CD8-positive, alpha-beta memory T cell (primary cell): ENCODE measurements at places on chromosomes 4 and X.
A peak's percentile ranks its signal among the peaks of the same experiment; 100 is the strongest.

DNA sequence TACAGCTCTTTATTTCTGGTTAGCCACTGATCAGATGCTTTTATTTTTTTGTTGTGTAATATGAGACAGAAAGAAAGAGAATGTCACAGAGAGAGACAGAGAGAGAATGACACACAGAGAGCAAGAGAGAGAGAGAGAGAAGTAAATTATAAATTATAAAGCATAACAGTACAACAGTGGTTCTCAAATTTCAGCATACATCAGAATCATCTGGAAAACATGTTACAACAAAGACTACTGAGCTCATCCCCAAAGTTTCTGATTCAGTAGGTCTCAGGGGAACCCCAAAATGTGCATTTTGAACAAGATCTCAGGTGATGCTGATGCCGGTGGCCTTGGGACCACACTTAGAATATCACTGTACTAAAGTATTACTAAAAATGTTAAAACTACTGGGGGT is 245.8 kb upstream of the DIAPH2 start:
- no peak for DNase-seq

GRCh38 chrX:97797076-97797475 is 913.4 kb downstream of the RPA4 start:
- DNase-seq = no peak

DNA sequence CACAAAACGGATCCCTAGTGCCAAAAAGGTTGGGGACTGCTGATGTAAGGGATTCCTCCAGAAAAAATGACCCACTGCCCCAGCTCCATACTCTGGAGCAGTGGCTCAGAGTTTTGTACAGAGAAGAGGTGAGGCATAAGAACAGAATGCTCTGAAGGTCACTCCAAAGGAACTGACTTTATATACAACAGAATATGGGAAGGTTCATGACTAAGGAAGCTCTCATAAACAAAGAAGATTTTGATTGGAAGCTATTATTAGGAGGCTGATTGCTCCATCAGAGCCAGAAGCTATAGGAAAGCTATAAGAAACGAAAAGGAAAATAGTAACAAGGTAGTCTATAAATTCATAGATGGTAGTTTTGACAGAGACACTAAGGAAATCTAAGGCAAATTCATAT is 203.1 kb downstream of the SLC7A11 start:
- DNase-seq = no peak

DNA sequence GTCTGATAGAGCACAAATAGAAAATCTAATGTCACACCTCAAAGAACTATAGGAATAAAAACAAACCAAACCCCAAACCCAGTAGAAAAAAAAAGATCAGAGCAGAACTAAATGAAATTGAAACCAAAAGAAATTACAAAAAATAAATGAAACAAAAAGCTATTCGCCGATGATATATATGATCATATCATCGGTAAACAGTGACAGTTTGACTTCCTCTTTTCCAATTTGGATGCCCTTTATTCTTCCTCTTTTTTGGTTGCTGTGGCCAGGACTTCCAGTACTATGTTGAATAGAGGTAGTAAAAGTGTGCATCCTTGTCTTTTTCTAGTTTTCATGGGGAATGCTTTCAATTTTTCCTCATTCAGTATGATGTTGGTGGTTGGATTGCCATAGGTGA is 215.3 kb upstream of the AR start:
- no peak for DNase-seq

DNA sequence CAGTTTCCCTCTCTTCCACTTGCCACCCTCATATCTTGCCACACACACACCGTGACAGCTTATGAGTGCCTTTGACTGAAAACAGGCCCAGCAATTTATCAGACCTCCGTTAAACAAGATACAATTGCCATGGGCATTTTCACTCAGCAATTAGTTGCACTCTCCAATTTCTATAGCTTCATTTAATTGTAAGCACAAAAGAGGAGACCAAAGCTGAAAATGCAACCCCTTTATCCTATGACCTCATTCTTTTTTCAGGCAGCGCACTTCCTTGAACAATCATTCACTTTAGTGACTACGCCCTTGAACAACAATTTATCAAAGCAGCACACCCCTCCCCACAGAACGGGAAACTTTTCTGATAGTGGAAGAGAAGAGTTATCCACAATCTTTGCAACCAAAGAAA is 4.1 kb downstream of the POF1B start:
- no peak for DNase-seq

GRCh38 chr4:103904123-103904522 is 184.3 kb upstream of the TACR3 start:
- no peak for DNase-seq

DNA sequence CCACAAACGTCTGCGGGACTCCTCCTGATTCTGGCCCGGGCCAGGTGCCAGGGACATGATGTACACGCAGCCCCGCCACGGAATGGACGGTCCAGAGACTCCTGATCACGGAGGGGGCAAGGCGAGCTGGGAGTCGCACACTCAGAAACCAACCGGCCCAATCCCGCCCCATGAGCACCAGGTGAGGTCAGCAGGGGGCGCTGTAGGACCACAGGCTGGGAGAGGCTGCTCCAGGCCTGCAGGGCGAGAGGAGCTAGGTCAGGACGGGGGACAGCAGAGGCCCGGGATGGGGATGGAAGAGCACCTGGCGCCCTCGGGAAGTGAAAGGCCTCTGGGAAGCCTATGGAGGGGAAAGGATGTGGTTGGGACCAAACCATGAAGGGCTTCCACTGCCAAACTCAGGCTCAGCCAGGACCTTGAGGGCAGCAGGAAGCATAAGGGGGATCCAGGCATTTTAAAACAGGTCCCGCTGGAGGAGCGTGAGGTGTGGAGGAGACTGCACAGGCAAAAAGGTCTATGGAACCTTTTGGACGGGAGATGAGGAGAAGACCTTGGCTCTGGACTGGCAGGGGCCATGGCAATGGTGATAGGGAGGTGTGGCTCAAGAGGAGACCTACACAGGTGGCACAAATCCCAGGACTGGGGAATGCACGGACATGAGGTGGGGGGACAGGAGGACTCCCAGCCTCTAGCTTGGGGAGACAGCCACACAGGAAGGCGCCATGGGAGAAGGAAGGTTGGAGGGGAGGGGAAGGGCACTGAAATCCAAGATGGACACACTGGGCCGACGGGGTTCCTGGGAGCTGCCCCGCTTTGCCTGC is 79.2 kb downstream of the MTMR1 start:
- peak; percentile 57 for DNase-seq

GRCh38 chrX:16212436-16212835 is 45.2 kb downstream of the MAGEB17 start:
- DNase-seq = no peak

GRCh38 chrX:2658585-2659292 is 32.4 kb upstream of the CD99 start:
- DNase-seq = no peak

DNA sequence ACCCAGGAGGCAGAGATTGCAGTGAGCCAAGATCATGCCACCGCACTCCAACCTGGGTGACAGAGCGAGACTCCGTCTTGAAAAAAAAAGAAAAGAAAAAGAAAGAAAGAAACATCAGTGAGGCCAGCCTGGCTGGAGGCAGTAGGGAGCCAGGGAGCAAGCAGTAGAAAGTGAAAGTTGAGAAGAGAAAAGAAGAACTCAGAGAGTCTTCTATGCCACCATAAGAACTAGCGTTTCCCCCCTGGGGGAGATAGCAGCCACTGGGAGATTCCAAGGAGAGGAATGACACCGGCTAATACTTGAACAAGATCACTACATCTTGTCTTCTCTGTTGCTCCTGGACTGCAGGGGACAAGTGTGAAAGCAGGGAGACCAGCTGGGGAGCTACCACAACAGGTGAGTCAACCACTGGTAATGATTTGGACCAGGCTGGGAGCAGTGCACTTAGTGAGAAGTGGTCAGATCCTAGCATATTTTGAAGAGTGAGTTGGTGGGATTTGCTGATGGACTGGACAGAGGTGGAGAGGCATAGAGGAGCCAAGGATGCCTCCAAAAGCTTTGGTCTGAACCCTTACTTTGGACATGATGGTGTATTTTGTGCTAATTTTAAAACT is 33.4 kb downstream of the SLC2A9 start:
- no peak for DNase-seq

- no peak for DNase-seq
These were observed 357 bp upstream of the ADGRG2 start for GRCh38 chrX:19122641-19123009.

DNA sequence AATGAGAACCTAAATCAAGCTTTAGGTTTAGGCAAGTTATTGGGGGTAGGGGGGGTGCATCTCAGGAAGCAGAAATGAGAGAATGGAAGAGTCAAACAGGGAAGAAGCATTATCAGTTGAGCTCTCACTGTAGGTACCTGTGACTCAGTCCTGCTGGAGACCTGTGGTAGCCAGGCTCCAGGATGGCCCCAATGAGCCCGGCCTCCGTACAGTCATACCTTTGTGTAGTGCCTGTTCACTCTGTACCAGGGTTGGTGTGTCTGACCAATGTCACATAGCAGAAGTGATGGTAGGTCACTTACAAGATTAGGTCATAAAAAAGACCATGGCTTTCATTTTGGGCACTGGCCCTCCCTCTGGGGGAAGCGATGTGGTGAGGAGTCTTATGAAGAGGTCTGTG is 45.3 kb upstream of the NMU start:
- no peak for DNase-seq

DNA sequence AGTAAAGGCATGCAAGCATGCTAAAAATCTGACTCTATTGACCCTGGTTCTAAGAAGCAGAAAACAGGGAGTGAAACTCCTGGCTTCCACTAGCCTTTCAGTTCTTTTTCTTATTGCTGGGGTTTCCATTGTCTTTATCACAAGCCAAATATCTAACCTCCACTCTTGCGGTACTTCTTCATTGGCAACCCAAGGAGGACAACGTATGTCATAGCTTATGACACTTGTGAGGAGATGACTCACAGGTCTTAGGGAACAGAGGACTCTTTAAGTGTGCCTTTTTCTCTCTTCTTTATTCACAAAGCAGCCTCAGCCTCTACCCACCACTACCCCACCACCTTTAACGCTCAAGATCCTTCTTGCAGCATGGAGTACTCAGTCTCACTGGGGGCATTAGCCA is 124.2 kb downstream of the GUCY2F start:
- DNase-seq = no peak

DNA sequence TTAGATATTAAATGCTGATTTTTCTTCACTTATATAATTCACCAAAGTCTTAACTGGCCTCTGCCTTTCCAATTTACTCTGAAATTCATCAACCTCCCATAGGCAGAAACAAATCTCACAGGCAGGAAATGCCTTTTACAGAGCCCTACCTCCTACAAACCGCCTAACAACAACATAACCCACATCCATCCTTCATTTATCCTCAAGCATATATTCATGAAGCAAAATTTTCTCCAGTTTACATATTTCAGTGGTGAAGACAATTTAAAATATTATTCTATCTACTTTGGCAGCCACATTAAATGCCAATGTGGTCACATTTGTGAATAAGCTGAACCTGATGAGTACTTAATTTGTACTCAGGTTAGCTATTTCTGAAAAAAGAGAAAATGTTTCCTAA is 30.3 kb downstream of the SEPSECS start:
- DNase-seq = no peak

DNA sequence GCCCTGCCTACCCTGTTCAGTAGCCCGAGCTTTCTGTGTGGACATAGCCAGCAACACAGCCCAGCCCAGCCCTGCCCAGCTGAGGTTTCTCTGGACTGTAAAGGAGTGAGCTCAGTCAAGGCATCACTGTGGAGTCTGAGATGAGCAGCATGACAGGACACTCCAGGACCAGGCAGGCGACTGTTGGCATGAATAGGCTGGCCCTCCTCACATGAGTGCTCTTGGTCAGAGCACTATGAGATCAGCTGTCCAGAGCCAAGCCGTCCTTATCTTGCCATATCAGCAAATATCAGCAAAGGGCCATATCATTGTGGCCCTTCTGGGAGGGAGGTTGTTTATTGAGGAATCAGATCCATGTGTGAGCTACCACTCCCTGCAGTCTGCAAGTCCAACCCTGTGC is 30.9 kb downstream of the REELD1 start:
- no peak for DNase-seq

DNA sequence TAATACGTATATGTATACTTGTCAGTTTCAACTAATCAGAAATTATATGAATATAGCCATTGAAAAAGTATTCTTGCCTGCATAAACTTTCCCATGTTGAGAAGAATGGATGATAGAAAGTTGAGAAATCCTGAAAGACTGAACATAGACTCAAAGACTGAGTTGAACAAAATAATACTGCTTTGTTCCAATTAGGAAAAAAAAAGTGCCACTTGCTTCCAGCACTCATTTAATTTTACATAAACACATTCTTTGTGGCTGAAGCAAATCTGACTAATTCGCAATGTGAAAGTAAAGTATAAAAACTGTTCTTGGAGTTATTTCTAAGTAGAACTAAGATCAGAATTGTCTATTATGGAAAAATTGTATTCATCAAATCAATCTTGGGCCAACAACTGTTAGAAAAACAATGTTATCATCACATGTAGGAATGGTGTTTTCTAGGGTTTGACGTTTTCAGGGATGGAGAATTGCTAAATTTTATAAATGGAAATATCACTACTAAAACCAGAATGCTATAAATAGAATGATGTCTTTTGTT is 2334.6 kb downstream of the PCDH7 start:
- DNase-seq = no peak

DNA sequence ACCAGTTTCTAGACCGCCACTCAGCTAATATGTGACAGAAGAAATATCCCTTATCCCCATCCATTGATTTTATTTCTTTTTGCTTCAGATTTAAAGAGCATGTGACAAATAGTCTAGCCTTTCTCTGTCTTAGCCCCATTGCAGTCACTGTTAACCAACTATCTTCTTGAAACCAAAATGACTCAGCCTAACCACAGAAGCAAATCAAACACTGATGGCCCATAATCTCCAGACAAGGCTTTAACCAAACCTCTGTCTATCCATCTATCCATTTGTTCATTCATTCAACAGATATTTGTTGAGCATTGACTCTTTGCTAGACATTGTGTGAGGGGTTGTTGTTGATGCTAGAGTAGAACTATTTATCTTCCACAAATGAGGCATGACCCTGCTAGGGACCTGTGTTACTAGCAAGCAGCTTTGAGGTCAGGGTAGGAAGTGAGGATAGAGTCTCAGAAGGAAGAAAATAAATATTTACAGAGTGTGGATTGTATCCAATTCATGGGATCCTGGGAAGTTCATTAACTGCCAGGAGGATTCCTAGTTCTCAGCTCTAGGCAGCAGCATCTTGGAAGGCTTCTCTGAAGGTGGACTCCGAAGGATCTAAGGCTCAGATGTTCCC is 22.5 kb downstream of the HNRNPH2 start:
- DNase-seq = no peak

DNA sequence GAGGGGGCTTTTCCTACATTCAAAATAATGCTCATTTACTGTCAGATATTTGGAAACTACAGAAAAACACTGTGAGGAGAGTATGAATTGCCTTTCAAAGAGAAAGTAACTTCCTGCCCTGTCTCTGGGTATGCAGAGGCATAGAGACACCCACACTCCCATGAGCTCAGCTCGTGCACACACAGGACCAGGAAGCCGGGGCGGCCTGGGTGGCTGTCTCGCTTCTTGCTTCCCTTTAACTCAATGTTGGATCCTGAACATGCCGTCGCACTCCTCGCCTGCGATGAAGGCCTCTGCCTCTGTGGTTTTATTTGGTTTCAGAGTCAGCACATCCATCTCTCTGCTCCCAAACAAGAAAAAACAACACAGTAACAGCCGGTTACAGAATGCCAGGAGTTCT is 40.1 kb upstream of the GPR78 start:
- no peak for DNase-seq
